Kidney glomerular epithelial cell (primary cell): ENCODE measurements at places on chromosomes 3 and 15.

- DNase-seq, result no peak
These were observed 9.2 kb upstream of the CCK start for GRCh38 chr3:42275217-42275616.

DNA sequence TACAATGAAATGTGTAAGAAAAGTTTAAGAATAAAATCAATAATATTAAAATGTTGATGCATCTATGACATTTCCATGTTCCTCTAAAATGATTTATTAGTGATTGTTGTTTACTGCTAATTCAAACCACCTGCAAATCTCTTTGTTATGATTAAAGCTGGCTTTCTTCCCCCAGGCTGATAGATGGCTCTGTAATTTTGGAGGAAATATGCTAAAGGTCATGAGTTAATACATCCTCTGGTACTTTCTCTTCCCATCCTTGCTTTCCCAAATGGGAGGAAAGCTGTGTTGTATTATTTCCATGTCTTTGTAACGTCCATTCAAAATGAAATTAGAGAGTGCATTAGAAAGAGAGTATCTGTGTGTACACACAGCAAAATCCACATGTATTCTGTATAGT, 139.5 kb upstream of the TMCO5A start:
- DNase-seq, result no peak

DNA sequence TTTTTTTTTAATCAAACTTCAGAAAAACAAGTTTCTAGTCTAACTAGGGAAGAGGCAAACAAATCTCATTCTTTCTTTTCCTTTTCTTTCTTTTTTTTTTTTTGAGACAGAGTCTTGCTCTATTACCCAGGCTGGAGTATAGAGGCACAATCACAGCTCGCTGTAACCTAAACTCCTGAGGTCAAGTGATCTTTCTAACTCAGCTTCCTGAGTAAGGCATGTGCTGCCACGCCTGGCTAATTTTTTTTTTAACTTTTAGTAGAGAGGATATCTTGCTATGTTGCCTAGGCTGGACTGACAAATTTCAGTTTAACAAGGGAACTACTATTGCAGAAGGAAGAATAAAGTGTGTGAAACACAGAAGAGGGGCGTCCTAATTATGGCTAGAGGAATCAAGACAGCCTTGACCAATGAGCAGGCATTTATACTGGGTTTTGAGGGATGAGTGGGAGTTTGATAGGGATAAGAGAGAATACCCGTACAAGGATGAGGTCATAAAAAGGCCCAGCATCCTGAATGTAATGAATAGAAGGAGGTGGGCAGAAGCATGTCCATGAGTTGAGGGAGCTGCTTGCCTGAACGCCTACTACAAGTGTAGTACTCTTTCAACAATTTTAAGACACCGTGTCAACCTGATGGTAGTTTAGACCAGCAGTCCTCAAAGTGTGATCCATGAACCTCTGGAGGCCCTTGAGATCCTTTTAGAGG, 6.7 kb upstream of the ZFAND6 start:
- no peak for DNase-seq

DNA sequence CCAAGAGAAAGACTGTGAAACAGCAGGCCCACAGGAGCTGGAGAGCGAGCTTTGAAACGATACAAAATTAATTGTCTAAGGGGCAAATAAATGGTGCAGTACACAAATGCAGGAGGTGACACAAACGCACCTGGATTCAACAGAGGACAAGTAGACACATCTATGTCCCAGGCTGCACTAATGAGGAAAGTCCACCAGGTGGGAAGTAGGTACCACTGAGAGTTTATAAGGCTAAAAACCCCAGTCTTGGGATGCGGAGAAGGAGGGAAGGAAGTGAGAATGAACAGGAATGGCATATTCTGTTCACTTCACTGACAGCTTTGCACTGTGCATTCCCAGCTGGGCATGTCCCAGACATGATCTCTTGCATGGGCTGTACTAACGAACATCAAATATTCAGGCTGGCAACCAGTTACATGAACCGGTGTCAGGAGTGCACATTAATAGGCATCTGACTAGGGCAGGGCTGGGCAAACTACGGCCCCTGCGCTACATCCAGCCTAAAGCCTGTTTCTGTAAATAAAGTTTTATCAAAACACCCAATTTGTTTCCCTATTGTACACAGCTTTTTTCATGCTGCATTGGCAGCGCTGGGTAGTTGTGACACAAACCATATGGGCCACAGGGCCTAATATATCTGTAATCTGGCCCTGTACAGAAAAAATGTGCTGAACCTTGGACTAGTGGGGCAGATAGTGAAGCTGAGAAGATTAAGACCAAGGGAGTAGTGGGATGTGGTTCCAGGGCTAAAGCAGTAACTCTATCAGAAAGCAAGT, 107.0 kb downstream of the IGF2BP2 start:
- no peak for DNase-seq

- peak; percentile 76 for DNase-seq
These were observed 11.1 kb downstream of the RUVBL1 start for GRCh38 chr3:128112357-128112968.

DNA sequence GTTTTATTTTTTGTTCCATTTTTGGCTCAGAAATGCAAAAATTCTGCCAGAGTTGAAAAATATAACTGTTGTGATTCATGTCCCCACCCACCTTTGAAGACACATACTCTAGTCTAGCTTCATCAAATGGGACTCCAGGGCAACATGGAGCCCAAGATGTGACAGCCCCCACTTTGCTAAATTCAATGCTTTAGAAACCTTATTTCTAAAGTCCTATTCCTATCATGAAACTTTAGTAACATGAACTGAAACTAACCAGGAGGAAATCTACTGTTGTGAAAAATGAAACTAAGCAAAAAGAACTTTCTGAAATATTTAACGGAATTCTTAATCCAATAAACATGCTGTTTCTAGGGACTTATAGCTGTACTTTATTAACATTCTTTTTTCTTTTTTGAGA, 20.3 kb downstream of the UBP1 start:
- DNase-seq, result no peak

DNA sequence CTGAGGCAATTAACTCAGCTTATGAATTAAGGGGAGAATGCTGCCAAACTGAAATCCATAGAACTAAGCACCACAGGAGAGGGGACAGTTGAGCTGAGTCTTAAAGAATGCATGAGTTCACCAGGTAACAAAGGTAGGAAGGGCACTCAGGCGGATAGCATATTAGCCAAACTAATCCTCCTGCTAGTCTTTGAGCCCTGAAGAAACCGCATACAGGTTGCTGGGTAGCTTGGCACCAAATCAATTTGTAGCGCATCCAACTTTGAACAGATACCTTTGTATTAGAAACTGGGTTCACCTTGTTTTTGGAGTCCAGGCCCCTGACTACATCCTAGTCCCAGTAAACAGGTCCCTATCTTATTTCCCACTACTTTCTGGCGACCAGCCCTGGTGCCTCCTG, 93.7 kb downstream of the FRMD4B start:
- no peak for DNase-seq

DNA sequence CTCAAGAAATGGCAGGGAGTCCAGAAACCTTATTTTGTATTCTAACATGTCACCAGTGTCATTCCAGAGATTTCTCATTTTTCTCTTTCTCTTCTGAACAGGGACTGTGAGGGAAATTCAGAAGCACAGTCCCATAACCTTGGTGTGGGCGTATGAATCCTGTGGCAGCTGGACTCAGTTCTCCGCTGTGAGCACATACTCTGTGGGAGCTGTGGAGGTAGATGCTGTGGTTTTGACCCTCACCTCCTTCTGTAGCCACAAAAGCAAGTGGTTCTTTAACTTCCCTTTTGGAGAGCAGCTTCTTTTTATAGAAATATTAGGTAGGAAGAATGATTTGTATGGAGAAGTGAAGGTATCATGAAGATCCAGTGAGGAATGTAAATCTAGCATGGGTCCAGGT, 13.4 kb downstream of the TMEM207 start:
- no peak for DNase-seq

DNA sequence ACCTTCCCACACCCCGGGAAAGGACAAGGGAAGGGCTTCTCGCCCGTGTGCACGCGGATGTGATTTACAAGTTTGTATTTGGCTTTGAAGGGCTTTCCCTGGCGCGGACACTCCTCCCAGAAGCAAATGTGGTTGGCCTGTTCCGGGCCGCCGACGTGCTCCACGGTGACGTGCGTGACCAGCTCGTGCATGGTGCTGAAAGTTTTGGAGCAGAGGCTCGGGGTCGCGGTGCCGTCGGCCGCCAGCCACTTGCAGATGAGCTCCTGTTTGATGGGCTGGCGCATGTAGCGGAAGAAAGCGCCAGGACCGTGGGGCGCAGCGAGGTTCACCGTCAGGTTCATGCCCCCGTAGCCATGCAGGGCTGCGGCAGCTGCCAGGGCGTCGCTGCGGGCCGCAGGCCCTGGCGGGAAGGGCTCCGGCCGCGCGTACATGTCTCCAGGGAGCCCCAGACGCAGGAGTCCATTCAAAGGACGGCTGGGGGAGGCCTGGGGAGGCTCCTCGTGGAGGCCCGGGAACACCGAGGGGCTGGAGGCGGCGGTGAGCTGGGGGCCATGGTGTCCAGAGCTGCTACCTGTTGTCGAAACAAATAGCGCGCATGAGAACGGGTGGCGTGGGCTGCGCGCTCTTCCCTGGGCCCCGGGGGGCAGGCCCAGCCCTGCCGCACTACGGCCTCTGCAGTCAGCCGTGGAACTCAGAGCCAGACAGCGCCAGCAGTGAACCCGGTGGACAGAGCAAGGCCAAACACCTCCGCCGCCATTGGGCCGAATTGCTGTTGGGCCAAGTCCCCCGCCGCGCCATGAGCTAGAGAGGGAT, 10.2 kb downstream of the ZIC4 start:
- no peak for DNase-seq

DNA sequence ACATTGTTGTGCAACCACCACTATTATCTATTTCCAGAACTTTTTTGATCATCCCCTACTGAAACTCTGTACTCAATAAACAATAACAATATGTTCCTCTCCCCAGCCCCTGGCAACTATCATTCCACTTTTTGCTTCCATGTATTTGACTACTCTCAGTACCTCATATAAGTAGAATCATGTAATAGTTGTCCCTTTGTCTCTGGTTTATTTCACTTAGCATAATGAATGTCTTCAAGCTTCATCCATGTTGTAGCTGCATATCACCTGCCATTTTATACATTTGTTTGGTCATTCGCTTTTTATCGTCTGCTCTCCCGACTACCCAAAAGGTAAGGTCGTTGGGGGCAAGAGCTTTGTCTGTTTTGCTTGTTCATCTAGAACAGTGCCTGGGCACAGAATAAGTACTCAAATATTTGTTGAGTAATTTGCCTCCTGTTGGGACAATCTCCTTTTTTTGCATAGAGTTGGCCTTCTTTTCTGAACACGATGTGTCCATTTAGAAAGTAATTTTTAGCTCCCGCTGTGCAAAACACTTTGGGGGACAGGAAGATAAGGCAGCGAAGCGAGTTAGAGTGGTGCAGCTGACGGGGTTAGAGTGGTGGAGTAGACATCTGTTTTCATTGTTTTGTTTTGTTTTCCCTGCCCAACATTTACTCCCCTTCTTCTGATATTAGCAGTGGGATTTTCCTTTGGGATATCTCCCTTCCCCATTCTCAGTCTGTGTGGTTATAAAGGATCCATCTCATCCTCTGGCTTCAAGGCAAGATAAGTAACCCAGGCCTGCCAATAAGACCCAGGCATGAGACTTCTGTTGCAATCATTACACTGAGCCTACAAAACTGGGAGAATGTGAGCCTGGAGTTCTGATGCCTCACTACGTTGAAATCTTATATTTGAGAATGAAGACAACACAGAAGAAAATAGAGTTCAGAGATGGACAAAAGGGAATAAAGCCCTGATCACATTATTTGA, 83.4 kb upstream of the RNU6-1 start:
- no peak for DNase-seq

- no peak for DNase-seq
These were observed at the start of gene SNTN for GRCh38 chr3:63652066-63652725. TSS of gene SNTN (plus strand) at chr3:63652675. CDS start at chr3:63652688, 13 bp downstream.

GRCh38 chr15:25733036-25733855, 129.9 kb downstream of the ATP10A start:
- no peak for DNase-seq

DNA sequence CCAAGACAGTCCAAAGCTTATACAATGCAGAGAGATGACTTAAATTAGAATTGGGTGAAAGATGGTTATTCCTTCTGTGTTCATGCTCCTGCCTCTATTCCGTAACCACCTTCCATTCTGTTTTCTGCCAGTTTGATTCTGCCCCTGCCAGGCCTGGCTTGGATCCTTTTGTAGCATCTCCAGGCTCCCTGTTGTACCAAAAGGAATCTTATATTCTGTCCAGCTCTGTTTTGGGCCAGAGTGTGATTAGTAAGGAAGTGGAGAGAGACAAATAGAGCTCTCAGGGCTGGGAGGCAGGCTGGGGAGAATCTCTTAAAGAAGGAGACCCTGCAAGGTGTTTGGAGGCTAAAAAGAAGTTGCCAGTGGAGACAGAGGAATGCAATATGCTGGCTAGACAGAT, 63.8 kb downstream of the KCNAB1 start:
- DNase-seq, result no peak

GRCh38 chr3:66023738-66024385, 14.9 kb downstream of the MAGI1 start:
- no peak for DNase-seq

GRCh38 chr3:191246630-191247029, 47.6 kb downstream of the OSTN start:
- DNase-seq, result peak; percentile 32

- peak; percentile 49 for DNase-seq
These were observed 3.8 kb upstream of the SLCO3A1 start for GRCh38 chr15:91849749-91850161.

DNA sequence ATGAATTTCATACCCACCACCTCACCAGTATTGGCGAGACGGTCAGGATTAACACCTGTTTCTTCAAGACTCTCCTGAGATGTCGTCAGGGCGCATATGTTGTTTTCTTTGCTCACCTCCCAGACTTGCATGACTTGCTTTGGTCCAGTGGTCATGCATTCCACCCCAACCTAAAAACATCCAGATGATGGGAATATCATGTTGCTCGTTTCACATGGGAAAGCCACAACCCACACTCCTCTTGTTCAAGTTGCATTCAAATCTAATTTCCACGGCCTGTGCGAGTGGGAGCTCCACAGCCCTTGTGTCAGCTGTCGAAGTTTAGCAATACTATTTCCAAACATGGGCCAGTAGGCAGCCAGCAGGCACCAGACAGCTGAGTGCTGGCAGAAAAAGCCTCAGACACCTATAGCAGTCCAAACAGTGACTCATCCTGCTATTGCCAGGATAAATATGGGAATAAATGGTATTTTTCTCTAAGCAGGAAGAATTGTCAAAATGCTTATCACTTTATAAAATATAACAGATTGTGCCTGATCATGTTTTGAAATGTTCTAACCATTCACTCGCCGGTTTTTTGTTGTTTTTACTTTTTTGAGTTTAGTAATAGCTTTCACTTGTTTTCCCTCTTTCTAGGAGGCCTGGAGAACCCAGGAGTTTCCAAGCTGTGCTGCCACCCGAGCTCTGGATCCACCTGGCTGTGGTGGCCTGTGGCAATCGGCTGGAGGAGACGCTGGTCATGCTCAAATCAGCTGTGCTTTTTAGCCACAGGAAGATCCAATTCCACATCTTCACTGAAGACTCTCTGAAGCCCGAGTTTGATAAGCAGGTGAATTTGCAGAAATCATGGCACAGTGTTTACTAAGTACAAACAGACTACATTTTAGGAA, 20.1 kb downstream of the GXYLT2 start:
- DNase-seq, result peak; percentile 88

GRCh38 chr15:81379269-81379668, 5.3 kb upstream of the TMC3 start:
- no peak for DNase-seq

GRCh38 chr3:71684757-71685386, 40.3 kb downstream of the EIF4E3 start:
- no peak for DNase-seq
